Adrenal gland (tissue), 19 donors: ENCODE measurements at places on chromosomes 16 and 17. TPM values are rescaled to one million over a fixed set of nuclear protein-coding genes. Genes with fewer than 3 reads are reported as not detected.

Gene NEUROD2
- total RNA-seq, result not detected

Gene TNK1
- 1.2 TPM for total RNA-seq

Gene PRSS36
- total RNA-seq, result 4.5 TPM

Gene KCNH6
- total RNA-seq, result not detected

GRCh38 chr16:30785126-30786106, 1.6 kb downstream of the ZNF629 start:
- no peaks in the 10 kb centered on the region for H3K27me3 ChIP-seq
- H3K27ac ChIP-seq, result peak overlapping the region; percentile 86
- H3K36me3 ChIP-seq, result no peaks in the 10 kb centered on the region
- H3K4me1 ChIP-seq, result peaks cover 11% of the 10 kb centered on the region
- H3K4me3 ChIP-seq, result peak overlapping the region; percentile 99
- peak; percentile 72 for DNase-seq

DNA sequence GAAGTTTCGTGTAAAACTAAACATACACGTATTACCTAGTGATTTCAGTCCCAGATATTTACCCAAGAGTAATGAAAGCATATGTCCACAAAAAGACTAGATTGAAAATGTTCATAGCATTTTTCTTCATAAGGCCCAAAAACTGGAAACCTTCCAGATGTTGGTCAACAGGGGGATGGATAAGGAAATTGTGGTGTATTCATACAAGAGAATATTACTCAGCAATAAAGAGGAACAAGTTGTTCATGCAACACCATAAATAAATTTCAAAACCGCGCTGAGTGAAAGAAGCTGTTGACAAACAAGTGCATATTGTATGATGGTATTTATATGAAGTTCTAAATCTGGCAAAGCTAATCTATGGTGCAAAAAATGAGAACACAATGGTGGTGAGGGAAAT, 54.1 kb upstream of the NFAT5 start:
- H3K27me3 ChIP-seq, result no peaks in the 10 kb centered on the region
- H3K27ac ChIP-seq, result no peak overlapping the region
- no peak for DNase-seq
- no peaks in the 10 kb centered on the region for H3K36me3 ChIP-seq
- no peaks in the 10 kb centered on the region for H3K4me1 ChIP-seq

DNA sequence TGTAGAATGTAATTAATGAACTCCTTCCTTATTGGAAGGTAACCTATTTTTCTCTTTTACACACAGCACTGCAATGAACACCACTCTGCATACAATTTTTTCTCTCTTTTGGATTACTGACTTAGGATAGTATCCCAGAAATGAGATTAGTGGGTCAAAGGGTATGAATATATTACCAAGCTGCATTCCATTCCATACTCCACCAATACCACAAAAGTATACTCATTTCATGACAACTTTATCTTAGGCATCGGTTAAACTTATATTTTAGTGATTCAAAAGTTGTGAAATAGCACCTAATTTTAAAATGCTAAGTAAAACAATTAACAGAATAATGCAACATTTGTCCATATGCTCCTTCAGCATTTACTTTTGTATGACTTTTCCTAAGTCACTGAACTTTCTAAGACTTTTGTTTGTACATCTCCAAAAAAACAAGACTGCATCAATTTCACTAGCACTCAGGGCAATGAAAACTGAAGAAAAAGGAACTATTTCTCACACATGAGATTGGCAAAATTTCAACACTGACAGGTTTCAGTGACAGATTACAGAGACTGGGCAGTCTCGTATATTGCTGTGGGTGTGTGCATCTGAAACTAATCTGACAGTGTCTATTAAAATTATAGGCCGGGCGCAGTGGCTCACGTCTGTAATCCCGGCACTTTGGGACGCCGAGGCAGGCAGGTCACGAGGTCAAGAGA, 32.1 kb downstream of the HELZ start:
- H3K4me1 ChIP-seq, result no peaks in the 10 kb centered on the region
- H3K27ac ChIP-seq, result no peak overlapping the region
- no peak overlapping the region for H3K4me3 ChIP-seq

DNA sequence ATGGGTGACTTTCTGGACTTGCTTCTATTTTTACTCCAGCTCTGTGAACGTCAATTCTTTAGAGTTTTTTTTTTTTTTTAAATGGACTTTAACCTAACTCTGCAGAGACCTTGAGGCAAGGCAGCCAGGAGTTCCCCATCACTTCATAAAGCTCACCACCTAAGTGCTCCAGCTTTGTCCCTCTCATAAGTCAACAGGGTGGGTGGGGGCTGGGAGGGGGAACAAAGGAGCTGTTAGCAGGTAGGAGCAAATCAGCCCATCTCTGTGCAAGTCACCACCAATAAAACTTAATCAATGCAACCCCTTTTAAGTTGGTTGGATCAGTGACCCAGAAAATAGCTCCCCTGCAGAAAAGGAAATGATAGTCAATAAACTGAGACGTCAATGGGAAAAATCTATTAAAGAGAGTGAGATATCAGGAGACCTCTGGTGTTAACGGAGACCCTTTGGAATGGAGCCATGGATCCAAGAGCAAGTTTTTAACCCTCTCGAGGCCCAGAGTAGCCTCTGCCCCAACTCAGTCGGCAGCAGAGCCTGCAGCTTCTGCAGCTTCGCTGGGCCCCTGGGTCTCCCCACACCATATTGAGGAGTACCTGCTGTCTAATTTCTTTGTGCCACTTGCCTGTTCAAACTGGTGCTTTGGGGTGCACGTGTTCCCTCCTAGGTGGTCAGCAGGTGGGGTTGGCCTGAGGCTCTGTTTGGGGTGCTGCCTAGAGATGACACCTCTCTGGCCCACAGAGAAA, 27.6 kb upstream of the ETV4 start:
- no peaks in the 10 kb centered on the region for H3K36me3 ChIP-seq
- H3K4me1 ChIP-seq, result no peaks in the 10 kb centered on the region
- no peak overlapping the region for H3K4me3 ChIP-seq
- H3K27me3 ChIP-seq, result no peaks in the 10 kb centered on the region
- H3K27ac ChIP-seq, result no peak overlapping the region
- DNase-seq, result no peak

DNA sequence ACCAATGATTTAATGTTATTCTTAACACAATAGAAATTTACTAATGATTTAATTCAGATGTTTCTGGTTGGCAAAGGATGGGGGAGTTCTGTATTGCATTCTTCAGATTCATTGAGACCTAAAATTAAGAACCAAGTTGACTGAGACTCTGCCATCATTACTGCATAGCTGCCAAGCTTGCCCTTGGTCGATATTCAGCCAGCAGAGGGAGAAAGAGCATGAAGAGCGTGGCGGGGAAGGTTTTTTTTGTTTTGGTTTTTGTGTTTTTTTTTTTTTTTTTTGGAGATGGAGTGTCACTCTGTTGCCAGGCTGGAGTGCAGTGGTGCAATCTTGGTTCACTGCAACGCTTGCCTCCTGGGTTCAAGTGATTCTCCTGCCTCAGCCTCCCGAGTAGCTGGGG, 659.4 kb upstream of the EEF2KMT start:
- H3K4me3 ChIP-seq, result no peak overlapping the region
- no peak for DNase-seq
- H3K27ac ChIP-seq, result no peak overlapping the region
- no peaks in the 10 kb centered on the region for H3K36me3 ChIP-seq
- H3K27me3 ChIP-seq, result no peaks in the 10 kb centered on the region
